ENCODE measurements at places on chromosomes 1 and 21. TPM values are rescaled to one million over a fixed set of nuclear protein-coding genes. Genes with fewer than 3 reads are reported as not detected.

DNA sequence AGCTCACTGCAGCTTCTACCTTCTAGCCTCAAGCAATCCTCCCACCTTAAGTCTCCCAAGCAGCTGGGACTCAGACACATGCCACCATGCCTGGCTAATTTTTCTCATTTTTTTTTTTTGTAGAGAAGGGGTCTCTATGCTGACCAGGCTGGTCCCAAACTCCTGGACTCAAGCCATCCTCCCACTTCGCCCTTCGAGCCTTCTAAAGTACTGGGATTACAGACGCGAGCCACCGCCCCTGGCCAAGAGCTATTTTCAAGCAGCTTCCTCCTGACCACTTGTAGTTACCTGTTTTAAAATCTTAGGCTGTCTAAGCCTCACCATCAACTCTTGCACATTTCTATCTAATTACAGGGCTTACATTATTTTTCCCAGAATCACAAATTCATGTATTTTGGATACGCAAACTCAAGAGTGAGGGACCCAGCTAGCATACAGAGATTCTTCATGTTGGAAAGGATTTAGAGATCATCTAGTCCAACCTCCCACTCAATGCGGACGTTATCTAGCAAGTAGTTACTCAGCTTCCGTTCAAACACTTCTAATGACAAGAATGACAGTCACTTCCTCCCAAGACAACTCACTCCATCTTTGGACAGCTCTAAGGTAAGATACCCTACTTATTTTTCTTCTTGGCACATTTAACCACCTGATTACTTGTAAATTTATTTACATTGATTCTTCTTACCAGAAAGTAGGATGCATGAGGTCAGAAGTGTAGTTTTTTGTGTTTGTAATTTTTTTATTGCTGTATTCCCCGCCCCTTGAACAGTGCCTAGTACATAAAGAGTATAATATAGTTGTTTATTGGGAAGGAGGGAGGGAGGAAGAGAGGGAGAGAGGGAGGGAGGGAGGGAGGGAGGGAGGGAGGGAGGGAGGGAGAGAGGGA is 65.4 kb downstream of the LUZP1 start:
- DNase-seq, result no peak

IPO13 gene
- 39.2 TPM for total RNA-seq

DNA sequence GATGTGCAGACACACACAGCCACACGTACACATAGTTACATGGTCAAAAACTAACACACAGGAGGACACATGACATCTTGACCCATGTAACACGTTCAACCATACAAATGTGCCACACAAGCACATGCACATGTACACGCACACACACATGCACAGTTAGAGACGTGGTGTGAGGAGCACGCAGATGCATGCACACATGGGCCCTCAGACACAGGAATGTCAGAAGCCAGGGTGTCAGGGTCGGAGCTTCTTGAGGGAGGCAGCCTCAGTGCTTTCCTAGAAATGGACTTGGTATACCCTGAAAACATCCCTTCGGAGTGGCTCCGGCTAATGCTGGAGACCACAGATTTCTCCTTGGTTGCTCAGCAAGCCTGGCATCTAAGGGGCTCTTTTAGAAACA is 114.3 kb downstream of the DMRTB1 start:
- DNase-seq, result no peak

DNA sequence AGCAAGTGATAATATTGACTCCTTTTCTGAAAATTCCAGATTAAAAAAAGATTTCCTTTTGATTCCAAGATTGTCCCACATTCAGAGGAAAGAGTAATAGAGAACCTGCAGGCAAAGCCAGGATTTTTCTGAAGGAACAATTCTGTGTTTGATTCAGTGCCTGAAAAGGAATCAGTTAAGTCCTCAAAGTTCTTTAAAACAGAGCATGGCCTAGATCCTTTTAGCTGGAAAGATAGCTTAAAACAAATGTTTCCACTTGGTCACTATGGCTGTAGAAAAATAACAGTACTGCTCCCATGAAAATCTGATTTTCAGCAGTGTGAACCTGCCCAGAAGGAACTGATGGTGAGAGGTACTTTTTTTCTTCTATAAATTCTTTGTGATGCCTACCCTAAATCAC is 41.8 kb downstream of the HS2ST1 start:
- no peak for DNase-seq

MIXL1 gene
- 0.17 TPM for total RNA-seq

DNA sequence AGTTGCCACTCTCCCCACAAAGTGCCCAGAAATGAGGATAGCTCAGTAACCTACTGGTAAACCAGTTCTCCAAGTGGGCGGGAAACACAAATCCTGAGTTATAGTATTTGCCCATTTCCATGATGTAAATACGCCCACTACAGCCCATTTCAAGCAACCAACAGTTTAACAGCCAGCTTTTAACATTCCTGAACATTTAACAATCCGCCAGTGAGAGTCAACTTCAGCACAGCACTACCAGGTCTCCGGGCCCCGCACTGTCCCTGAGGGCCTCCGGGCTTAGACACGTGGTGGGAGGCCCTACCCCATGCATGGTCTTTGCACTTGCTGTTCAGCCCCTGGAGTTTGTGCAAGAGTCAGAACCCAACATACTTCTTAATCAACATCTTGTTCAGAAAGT is 132.0 kb upstream of the CTTNBP2NL start:
- DNase-seq, result no peak

ARID1A gene
- 57.2 TPM for total RNA-seq

DNA sequence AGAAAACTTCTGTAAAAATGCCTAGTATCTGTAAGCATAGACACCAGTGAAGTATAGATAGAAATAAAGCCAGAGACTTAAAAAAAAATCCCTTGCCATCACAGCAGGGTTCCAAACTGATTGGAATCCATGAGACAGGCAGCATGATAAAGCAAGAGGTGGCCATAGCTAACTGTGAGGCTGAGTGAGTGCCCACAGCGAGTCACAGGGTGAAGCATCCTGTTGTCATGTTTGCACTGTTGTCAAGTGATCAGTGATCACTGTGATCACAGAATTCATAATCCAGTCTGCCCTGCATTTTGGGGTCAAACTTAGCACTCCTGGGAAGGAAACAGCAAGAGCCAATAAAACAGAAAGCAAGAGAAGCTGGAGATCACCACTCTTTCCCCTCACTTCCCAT is 33.3 kb downstream of the LRRC8B start:
- DNase-seq, result no peak

DNA sequence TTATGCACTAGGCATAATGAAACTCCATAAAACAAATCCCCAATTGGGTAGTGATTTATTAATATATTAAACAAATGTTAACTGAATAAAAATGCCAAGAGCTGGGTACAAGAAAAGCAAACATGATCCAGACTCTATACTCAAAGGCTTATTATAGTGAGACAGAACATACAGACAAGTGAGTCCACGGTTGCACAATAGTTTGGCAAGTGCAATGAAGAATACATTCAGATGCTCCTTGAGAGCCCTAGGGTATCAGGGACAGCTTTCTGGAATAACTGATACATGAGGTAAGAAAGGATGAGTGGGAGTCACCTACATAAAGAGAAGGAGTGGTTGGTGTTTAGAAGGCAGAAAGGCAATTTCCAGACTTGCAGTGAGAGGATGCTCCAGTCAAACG is 85.1 kb downstream of the VAV3 start:
- no peak for DNase-seq

DNA sequence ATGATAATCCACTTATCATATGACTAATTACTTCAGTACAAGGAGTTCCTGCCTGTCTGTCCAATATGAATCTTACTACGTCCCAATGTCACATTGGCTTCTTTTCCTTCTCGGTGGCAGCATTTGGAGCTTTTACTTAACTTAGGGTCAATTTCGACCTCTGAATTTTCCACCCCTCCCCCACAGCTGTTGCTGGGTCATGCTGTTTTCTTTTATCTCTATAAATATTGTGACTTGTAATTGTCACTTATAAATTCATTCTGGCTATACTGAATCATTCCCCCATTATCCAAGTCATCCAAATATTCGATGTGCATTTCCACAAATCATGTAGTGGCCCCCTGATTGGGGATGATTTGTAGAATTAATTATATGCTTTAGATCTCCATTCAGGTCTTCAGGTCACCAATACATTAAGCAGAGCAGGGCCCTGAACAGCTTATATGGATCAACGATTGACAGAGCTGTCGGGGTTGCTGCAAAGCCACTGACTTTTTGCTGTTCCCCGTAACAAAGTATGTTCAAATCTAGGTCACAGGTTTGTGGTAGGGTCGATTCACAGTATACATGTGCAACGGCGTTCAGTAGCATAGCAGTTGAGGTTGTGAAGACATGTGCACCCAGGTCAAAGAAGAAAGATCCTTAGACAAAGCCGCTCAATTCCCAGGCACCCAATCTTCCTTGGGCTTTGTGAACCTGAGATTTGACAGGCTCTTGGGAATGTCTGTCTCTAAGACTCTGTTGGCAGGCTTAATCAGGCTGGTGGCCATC is 18.3 kb upstream of the RNU1-4 start:
- DNase-seq, result no peak

DNA sequence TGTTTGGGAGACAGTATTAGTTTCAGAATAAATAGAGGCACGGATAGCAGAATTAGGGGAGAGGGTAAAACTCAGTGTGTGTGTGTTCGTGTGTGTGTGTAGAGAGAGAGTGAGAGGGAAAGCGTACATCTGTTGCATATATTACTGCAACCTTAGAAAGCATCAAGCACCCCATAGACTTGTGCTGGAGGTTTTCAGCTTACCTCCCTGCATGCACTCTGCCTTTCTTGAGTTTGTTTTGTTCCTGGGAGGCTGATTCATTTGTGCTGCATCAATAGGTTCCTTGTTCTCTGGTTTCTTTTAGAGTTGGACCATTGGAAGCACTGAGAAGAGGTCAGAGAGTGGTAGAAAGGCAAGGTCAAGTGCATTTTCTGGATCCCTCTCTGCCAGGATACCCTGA is 104.4 kb upstream of the KCNK1 start:
- no peak for DNase-seq

DNA sequence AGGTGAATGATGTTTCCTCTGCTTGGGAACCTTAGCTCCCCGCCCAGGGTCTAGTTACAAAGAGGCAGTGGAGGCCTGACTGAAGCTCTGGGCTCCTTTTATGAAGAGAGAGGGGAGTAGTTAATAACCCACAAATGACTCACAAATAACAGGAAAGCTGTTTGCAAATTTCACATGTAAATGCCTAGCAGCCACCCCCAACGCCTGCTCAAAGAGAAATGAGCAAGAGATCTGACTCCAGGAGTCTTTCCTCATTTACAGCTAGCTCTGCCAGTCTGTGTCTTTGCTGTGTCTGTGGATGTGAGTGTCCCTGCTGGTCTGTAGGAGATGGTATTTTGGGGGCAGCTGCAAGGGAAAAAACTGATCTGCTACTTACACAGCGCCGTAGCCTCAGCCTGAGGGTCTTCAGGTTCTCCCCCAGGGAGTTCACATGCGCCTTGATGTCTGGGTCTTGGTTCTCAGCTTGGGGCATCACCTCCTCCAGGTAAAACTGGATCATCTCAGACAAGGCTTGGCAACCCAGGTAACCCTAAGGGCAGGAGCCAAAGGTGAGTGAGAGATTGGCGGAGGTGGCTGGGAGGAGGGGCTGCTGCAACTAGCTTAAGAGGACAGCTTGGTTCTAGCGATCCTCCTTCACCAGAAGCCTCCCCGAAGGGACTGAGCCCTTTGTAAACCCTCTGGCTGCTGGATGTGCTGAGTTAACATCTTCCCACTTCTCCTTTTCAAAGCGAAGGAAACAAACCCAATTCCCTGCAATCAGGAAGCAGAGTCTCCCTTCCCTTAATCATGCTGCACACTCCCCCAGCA is at the start of gene IL19:
TSS of gene IL19 (plus strand) at position 243 of the 807 bp plus-strand sequence. CDS start 65,890 bp downstream, outside the sequence.
- DNase-seq, result no peak

DNA sequence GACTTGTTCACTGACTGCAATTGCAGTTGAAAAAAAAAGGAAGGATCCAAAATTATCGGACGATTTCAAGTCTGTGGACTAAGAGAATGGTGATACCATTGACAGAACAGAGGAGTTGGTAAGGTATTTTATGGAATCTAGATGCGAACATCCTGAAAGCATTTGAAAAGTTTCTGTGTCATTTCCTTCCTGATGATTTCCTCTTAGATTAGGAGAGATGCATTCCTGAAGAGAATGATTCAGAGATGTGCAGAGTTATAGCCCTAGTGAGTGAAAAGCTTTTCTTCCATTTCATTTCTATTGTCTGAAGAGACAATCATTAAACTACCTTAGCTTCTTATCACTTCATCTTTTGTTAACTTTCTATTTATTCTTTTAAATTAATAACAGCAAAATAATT is 200.0 kb downstream of the KCNK2 start:
- no peak for DNase-seq

- no peak for DNase-seq
Observed at GRCh38 chr1:12618965-12619791, 1.2 kb upstream of the DHRS3 start.

TMEM51 gene
- 1.9 TPM for total RNA-seq

DNA sequence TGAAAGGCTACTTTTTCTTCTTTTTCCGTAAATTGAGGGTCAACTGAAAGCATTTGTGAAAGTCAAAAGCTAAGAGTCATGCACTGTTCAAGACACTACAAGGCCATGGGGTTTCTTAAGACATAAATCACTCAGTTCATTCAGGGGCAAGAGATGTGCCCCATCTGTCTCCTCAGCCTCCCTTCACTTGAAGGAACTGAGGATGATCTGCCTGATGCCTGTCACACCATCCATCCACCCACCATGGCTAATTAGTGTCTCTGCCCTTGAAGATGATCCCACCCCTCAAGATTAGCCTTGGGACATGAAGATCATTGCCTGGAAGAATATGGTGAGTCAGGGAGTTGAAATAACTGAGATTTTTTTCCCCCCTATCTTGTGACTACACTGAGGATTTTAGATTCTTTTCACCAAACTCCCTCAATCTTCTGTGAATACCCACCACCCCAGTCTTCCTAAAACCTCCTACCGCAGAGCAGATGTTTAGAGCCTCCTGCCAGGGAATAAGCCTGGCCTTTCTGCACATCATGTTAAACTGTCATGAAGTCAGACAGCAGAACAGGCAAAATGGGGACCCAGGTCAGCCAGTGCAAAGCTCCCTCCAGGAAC is 88.6 kb upstream of the LMO4 start:
- no peak for DNase-seq

DNA sequence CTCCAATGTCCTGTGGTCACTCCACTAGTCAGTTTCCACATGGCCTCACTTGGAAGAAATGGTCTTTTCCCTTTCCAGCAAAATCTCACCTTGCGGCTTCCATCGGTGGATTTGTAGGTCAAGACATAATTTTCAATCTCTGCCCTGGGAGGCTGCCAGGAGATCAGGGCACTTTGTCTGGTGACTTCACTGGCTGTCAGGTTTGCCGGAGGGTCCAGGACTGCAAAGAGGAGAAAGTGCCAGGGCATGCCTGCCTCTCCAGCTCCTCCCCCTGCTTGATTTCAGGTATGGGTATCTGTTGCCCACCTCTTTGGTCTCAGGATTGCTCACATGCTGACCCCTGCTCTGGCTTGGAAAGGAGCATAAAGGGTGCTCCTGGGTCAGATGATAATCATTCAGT is 162.8 kb upstream of the KIAA0040 start:
- DNase-seq, result no peak

DNA sequence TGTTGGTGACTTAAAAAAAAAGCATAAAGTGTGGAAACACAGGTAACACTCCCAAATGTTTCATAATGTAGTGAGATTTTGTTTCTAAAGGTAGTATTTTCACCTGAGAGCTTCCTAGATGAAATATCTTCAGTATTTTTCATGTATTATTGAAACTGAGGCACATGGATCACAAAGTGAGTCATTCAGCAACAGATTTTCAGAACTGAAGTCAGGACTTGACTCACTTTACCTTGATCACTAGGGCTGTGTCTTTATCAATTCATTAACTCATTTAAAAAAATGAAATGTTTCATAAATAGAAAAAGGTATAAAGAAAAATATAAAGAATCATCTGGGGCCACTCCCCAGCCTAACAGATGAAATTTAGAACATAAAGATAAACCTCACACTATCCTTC is 66.5 kb upstream of the RCC1 start:
- DNase-seq, result no peak

Data from chondrocyte (in vitro differentiated cells).